ENCODE measurements at places on chromosomes 6 and 20. TPM values are rescaled to one million over a fixed set of nuclear protein-coding genes. Genes with fewer than 3 reads are reported as not detected.

DNA sequence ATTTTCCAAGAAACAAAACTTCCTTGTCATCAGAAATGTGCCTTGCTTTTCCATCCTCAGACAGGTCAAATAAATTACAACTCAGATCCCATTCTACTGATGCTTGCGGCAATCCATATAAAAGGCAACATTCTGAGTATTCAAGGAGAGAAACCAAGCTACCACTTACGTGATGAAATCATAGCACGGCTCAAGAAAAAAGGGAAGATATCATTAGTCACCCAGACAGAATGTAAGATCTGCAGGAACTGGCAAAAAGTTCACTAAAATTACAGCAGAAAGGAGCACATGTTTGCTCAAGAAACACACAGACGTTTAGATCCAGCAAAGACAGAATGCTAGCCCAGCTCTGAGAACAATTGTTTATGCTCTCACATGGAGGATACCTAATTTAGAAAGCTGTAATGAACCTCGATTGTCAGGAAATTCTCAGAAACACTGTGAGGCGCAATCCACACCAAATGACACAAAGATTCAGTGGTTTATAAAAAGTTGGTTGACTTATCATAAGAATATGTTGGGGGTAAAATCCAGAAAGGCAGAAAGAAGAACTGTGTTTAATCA lies 304.2 kb downstream of the ADGRG6 start:
- H3K4me1 ChIP-seq = no peaks in the 10 kb centered on the region
- H3K27me3 ChIP-seq = no peaks in the 10 kb centered on the region
- H3K27ac ChIP-seq = no peak overlapping the region

GRCh38 chr6:48765352-48765961 lies 654.5 kb upstream of the PTCHD4 start:
- no peaks in the 10 kb centered on the region for H3K27me3 ChIP-seq
- no peak for DNase-seq
- no peaks in the 10 kb centered on the region for H3K36me3 ChIP-seq
- no peaks in the 10 kb centered on the region for H3K4me1 ChIP-seq
- no peak overlapping the region for H3K27ac ChIP-seq
- H3K4me3 ChIP-seq = no peak overlapping the region

- no peaks in the 10 kb centered on the region for H3K27me3 ChIP-seq
- H3K36me3 ChIP-seq = no peaks in the 10 kb centered on the region
- no peak overlapping the region for H3K27ac ChIP-seq
- H3K4me3 ChIP-seq = no peak overlapping the region
Observed at GRCh38 chr6:169689287-169689686, 12.5 kb downstream of the WDR27 start.

- no peaks in the 10 kb centered on the region for H3K27me3 ChIP-seq
- H3K36me3 ChIP-seq = no peaks in the 10 kb centered on the region
- no peak overlapping the region for H3K27ac ChIP-seq
- no peak for DNase-seq
Observed at GRCh38 chr6:145022199-145022796, 713.0 kb downstream of the EPM2A start.

GRCh38 chr6:166905505-166906134 lies 50.7 kb downstream of the RNASET2 start:
- H3K27ac ChIP-seq = no peak overlapping the region
- no peaks in the 10 kb centered on the region for H3K36me3 ChIP-seq
- H3K27me3 ChIP-seq = no peaks in the 10 kb centered on the region
- no peaks in the 10 kb centered on the region for H3K4me1 ChIP-seq
- no peak overlapping the region for H3K4me3 ChIP-seq

- H3K4me3 ChIP-seq = no peak overlapping the region
- DNase-seq = no peak
- H3K27me3 ChIP-seq = peaks cover 6% of the 10 kb centered on the region
- H3K36me3 ChIP-seq = no peaks in the 10 kb centered on the region
- no peaks in the 10 kb centered on the region for H3K4me1 ChIP-seq
Observed at GRCh38 chr20:57474205-57474604, 50.7 kb downstream of the CTCFL start.

DNA sequence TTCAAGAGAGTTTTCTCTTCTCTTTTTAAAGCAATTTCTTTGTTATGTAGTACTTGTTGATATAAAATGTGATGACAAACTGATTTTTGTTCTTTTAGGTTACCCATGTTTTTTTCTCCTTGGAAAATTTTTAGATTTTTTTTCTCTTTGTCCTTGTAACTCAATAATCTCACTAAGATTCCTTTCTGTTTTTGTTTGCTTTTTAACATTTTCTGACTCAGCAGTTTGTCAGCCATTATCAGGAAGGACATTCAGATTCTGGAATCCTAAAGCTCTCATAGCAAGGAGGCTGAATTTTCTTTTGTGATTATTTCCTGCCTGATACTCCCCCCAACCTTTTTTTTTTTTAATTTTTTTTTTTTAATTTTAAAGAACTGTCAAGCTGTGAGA lies 75.2 kb upstream of the CITED2 start:
- H3K27ac ChIP-seq = no peak overlapping the region
- no peaks in the 10 kb centered on the region for H3K27me3 ChIP-seq
- DNase-seq = no peak
- no peaks in the 10 kb centered on the region for H3K36me3 ChIP-seq
- H3K4me1 ChIP-seq = no peaks in the 10 kb centered on the region

SLC22A3 gene
- 4.5 TPM for total RNA-seq

SNAI1 gene
- 0.40 TPM for total RNA-seq
